ENCODE measurements at places on chromosomes 2 and 18. TPM values are rescaled to one million over a fixed set of nuclear protein-coding genes. Genes with fewer than 3 reads are reported as not detected.
A peak's percentile ranks its signal among the peaks of the same experiment; 100 is the strongest.

The RBM43 gene
- total RNA-seq: 5.2 TPM

The PLEKHH2 gene
- total RNA-seq: 21.2 TPM

The TMEFF2 gene
- 0.64 TPM for total RNA-seq

The FBXO48 gene
- total RNA-seq: 2.4 TPM

The SP140 gene
- total RNA-seq: 10.9 TPM

DNA sequence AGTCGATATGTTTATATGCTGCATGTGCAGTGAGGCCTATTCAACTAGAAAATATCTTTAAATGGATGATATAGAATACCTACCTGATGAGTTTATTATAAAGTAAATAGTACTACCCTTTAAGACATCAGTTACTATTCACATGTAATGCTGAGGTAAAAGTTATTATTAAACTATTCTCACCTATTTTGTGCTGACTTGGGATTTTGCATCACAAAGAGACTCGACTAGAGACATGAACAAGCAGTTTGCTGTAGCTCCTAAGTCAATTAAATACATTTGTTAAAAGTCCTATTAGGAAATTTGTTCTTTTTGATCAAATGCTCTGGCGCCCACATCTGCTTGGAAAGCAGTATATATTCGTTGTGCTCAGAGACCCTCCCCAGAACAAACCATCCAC lies 164.1 kb downstream of the CCDC85A start:
- no peak for DNase-seq

- no peak for DNase-seq
Measured at GRCh38 chr2:20050104-20050645, 1.3 kb downstream of the LAPTM4A start.

- DNase-seq: no peak
Measured at GRCh38 chr2:16138811-16139662, 198.7 kb downstream of the MYCN start.

GRCh38 chr2:101899871-101900270 lies 91.9 kb upstream of the IL1R2 start:
- no peak for DNase-seq

GRCh38 chr18:35473562-35473961 lies 24.2 kb downstream of the INO80C start:
- no peak for DNase-seq

GRCh38 chr2:32614084-32614483 lies 13.8 kb upstream of the TTC27 start:
- DNase-seq: no peak

DNA sequence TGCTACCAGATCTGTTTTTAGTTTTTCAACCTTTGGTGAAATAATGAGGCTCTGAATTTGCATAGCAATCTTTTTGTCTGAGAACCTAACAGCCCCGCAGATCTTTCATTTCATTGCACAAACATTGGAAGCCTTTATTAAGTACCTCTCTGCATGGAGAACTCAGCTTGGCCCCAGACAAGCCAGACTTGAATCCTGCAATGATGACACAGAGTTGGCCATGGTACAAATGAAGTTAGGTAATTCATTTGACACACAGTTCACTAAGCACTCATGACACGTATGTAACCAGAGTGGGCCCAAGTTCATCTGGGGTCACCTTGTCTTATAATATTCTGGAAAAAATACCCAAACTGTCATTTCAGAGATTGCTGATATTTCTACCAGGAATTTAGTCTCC lies 439.1 kb upstream of the ID2 start:
- DNase-seq: no peak

- no peak for DNase-seq
Measured at GRCh38 chr2:239224199-239224570, 176.6 kb downstream of the HDAC4 start.

GRCh38 chr2:194443926-194444325 lies 1213.1 kb upstream of the SLC39A10 start:
- DNase-seq: no peak

DNA sequence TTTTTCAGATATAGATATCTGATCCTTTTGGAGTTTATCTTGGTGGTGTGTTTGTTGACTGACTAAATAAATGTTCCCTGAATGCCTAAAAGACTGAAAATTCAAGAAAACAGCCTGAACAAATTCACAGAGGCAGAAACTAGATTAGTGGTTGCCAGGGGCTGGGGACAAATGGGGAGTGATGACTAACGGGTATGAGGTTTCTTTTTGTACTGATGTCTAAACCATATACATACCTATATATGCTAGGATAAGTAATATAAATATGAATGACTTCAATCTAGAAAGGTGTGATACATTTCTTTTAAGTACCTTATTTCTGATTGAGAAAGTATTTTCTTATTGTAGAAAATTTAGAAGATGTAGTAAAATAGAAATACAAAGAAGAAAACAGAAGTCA lies 176.9 kb upstream of the PGAP1 start:
- DNase-seq: no peak

DNA sequence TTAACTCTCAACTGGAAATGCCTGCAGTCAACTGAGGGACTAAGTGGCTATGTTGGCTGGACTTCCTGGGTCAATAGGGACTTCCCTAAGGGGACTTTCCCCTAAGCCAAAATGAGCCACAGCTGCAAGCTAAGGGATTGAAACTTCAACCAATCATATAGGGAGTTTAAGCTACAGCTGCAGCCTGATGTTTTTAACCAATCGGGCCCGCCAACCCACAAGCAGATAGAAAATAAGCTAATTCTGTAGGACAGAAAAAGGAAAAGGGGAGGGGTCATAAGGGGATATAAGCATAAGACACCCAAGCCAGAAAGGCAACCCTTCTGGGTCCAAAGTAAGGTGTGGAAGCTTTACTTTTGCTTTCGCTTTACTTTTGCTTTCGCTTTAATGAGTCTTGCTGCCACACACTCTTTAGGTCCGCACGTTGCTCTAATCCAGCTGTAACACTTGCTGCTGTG lies 927.5 kb downstream of the ERBB4 start:
- DNase-seq: no peak

- peak; percentile 55 for DNase-seq
Measured at GRCh38 chr2:120737340-120738101, 1.9 kb downstream of the GLI2 start.

GRCh38 chr2:21454839-21455238 lies 331.1 kb downstream of the TDRD15 start:
- no peak for DNase-seq

- peak; percentile 3 for DNase-seq
Measured at GRCh38 chr2:201558665-201559064, 84.6 kb downstream of the TMEM237 start.

GRCh38 chr2:28721601-28722191 lies 29.9 kb upstream of the PPP1CB start:
- DNase-seq: no peak

- DNase-seq: peak; percentile 85
Measured at GRCh38 chr2:164514491-164514890, 106.8 kb downstream of the GRB14 start.

DNA sequence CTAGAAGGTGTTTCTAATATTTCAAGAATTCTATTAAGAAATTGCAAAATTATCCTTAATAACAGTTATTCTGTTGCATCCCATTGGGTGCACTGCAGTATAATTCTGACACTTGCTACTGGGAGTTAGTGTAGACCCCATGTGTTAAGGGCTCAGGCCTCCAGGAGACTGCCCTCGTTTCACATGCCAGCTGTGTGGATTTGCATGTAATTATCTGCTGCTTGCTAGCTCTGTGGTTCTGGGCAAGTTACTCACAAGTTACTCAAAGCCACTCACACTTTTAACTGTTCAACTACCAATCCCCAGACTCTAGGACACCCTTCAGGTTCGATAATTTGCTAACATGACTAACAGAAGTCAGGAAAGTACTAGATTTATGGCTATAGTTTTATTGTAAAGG lies 38.6 kb downstream of the ST6GAL2 start:
- no peak for DNase-seq

DNA sequence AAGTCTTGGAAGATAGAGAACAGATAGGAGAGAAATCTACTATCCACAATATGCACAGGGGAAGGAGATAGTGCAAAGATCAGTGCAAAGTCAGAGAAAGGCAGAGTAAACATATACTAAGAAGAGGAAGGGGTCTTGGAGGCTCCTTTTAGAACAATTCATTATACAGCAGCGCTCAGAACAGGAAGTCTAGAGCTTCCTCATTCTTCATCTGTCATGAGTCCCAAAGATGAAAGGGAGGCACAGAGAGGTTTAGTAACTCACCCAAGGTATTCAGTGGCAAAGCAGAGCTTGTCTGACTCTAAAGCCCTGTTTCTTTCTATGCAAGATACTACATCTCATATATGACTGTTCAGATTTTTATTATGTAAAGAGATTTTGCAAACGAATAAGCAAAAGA lies 1.4 kb downstream of the SP110 start:
- no peak for DNase-seq

GRCh38 chr18:61666876-61667590 lies 225.8 kb downstream of the RNF152 start:
- no peak for DNase-seq

GRCh38 chr2:30869988-30870387 lies 62.7 kb upstream of the CAPN13 start:
- DNase-seq: no peak
